ENCODE measurements at places on chromosomes 5 and 9.
A peak's percentile ranks its signal among the peaks of the same experiment; 100 is the strongest.

DNA sequence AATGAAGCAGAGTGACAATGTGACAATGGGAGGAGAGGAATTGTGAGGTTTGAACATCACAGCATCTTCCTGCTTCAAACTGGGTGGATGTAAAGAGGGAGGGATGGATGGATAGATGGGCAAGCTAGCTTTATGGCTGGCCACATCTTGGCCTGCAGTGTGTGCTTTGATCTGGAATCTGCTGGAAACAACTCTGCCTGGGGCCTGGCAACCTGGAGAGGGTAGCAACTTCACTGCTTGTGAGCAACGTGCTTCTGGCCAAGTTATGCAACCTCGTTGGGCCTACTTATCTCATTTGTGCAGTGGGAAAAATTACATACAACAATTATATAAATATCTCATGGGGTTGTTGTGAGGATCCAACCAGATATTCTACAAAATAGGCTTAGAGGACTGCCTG is 5.3 kb downstream of the IL9 start:
- DNase-seq: no peak

- peak; percentile 64 for DNase-seq
Measured at GRCh38 chr9:23824830-23825591, 1.0 kb downstream of the ELAVL2 start.

GRCh38 chr5:1544294-1544961 is 20.7 kb upstream of the LPCAT1 start:
- DNase-seq: no peak

- DNase-seq: no peak
Measured at GRCh38 chr5:147911427-147911826, 5.1 kb upstream of the C5orf46 start.

- no peak for DNase-seq
Measured at GRCh38 chr9:76581731-76582130, 122.7 kb downstream of the GCNT1 start.

DNA sequence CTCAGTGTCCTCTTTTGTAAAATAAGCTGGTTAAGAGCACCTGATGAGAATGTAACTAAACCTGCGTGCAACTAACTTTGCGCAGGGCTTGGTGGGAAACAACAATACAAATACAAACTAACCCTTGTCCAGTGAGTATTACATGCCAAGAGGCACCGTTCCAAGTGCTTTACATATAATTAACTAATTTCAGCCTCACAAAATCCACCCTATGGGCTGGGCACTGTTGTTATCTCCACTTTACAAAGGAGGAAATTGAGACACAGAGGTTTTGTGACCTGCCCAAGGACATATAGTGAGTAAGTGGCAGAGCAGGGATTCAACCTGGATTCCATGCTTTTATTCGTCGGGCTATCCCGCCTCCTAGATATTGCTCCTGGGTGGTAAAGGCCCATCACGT is 26.2 kb upstream of the TNIP1 start:
- DNase-seq: no peak

GRCh38 chr9:135790850-135791249 is 88.9 kb downstream of the KCNT1 start:
- DNase-seq: no peak

DNA sequence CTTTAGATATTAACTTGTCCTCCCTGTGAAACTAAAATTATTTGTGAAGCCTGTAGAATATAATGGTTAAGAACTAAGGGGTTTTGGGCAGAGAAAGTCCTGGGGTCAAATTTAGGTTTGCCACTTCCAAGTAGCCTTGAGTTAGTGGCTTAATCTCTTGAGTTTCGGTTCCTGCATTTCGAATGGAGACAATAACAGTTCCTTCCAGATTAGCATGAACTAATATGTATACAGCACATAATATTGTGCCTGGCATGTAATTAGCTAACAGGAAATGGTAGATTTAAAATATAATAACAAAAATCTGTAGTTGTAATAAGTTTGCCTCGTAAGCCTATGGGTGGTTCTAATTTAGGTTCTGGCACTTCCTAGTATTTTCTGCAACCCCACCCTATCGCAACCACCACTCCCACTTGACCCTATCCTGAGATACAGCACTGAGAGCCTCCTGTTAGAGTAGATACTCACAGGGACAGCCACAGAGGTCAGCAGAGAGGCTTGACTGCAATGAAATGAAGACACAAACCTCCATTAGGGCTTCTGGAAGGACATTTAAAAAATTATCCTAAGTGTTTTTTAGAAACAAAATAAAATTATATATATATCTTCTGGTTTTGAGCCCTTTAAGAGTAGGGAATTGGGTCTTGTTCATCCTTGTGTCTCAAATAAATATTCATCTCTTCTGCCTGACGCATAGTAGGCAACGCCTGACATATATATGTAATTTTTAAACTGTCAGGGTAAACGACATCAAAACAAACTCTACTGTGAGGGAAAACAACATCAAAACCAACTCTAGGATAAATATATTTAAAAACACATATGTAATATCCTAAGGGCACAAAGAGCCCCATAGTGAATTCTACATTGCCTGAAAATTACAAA is 8.5 kb downstream of the SPINK9 start:
- DNase-seq: no peak

GRCh38 chr9:93032545-93032944 is 26.0 kb upstream of the SUSD3 start:
- DNase-seq: no peak

GRCh38 chr5:146290318-146290717 is 48.3 kb upstream of the POU4F3 start:
- DNase-seq: no peak

- DNase-seq: peak; percentile 48
Measured at GRCh38 chr5:176596689-176597416, 13.1 kb downstream of the GPRIN1 start.

DNA sequence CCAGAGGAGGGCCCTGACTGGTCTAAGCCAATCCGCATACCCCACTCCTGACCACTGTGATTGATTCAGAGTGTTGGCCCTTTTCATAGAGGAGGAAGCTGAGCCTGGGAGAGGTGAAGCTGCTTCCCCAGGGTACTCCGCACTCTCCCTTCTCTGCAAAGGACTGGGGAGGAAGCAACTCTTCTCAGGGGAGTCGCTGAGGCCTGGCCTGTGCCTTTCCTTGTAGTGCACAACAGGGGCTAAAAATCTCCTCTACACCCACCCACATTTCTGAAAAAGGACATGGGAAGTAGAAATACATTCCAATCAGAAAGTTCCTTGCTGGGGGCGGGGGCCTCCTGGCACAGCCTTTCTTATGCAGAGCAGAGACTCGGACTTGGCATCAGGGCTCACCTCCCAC is 22.2 kb downstream of the AK8 start:
- no peak for DNase-seq

- DNase-seq: no peak
Measured at GRCh38 chr5:62152394-62153087, 153.5 kb upstream of the KIF2A start.

- DNase-seq: peak; percentile 75
Measured at GRCh38 chr9:128124873-128125579, 2.5 kb downstream of the PTGES2 start.

- DNase-seq: no peak
Measured at GRCh38 chr9:73152953-73153352, 1.3 kb downstream of the ANXA1 start.

DNA sequence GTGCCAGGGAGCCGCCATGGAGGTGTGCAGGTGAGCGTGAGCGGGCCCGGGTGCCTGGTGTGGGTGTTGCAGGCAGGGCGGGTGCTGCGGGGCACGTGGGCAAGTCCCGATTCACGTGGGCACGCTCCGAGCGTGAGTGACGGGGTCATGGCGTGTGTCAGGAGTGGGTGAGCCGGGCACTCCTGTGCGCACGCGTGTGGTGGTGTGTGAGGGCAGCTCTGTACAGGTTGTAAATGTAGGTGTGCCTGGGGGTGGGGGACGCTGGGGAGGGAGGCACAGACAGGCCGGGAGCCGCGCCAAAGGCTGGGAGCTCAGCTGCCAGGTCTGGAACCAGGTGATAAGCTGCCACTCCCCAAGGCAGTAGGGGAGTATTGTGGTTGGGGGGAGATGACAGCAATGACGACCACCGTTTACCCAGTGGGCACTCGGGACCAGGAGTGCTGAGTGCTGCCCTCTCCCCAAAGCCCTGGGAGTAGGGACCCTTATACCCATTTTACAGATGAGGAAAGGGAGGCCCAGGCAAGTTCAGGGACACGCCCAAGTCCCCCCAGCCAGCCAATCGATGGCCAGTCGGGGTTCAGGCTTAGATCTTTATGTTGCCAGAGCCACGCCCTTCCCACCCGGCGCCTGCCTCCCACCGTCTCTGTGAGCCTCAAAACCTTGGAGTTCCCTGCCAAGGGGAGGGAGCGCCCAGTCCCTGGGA is 9.6 kb downstream of the NCS1 start:
- DNase-seq: no peak

DNA sequence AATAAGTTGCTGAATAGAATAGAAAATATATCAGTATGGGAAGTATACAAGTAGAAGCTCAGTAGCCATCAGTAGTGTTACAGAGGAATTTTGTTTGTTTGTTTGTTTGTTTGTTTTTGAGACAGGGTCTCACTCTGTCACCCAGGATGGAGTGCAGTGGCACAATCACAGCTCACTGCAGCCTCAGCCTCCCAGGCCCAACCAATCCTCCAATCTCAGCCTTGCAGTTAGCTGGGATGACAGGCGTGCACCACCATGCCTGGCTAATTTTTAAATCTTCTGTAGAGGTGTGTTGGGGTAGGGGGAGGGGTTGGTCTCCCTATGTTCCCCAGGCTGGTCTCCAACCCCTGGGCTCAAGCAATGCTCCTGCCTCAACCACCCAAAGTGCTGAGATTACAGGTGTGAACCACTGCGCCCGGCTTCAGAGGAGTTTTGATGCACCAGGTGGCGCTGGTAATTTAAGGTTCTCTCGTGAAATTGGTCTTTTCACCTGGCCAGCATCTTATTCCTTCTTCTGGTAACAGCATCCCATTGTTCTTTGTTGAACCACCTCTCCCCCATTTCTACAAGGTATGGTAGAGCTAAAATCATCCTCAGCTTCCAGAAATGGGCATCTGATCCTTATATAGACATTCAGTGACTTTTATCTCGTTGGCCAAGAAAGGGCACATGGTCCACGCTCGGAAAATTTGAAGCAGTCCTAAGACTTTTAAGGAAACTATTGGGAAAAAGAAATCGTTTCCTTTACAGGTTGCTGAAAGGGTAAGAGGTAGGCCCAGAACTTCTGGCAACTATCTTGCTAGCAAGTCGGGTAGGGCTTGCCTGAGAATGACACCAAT is 157.1 kb downstream of the ARRDC3 start:
- peak; percentile 16 for DNase-seq

- no peak for DNase-seq
Measured at GRCh38 chr5:15715535-15715934, 215.6 kb downstream of the FBXL7 start.

DNA sequence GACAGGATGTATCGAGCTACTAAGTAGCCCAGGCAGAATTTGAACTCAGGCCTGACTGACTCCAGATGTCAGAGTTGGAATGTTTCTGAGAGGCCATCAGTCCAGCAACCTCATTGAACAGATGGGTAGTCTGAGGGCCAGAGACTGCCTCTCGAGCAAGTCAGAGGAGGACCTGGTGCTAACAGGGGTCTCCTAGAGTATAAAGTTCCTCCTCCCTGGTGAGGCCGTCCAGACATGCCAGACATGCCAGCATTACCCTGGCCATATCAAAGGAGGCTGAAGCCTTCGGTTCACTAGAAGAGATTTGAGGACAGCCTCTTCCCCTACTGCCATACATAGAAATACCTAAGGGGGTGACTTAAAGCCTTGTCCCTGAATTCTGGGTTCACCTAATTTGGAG is 81.2 kb downstream of the ZNF618 start:
- no peak for DNase-seq

GRCh38 chr5:40734986-40735385 is 20.8 kb downstream of the TTC33 start:
- no peak for DNase-seq

DNA sequence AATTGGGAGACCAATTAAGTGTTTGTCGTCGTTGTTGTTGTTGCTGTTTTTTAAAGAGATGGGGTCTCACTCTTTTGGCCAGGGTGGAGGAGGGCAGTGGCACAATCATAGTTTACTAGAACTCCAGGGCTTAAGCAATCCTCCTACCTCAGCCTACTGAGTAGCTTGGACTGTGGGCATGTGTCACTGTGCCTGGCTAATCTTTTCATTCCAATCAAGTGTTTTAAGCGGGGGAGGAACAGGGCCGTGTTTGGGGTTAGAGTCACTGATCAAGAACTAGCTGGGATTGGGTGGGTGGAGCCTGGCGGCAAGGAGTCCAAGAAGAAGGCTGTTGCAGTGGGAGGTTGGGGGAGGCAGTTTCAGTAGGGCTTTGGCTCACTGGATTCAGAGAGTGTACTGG is 13.8 kb downstream of the SNX30 start:
- DNase-seq: peak; percentile 18

- DNase-seq: peak; percentile 31
Measured at GRCh38 chr5:116864157-116864837, 289.7 kb upstream of the SEMA6A start.

All from nephron progenitor cell (in vitro differentiated cells).